Liver (tissue), 10 donors: ENCODE measurements at places on chromosomes 12 and 14. TPM values are rescaled to one million over a fixed set of nuclear protein-coding genes. Genes with fewer than 3 reads are reported as not detected.

CFAP54 gene
- total RNA-seq = 0.19 TPM

C3AR1 gene
- 8.8 TPM for total RNA-seq

NUDT4 gene
- 13.9 TPM for total RNA-seq

TAS2R10 gene
- total RNA-seq = 3.0 TPM

SLC35F4 gene
- not detected for total RNA-seq

SSPN gene
- total RNA-seq = 0.33 TPM

RPAP3 gene
- 7.9 TPM for total RNA-seq

DNA sequence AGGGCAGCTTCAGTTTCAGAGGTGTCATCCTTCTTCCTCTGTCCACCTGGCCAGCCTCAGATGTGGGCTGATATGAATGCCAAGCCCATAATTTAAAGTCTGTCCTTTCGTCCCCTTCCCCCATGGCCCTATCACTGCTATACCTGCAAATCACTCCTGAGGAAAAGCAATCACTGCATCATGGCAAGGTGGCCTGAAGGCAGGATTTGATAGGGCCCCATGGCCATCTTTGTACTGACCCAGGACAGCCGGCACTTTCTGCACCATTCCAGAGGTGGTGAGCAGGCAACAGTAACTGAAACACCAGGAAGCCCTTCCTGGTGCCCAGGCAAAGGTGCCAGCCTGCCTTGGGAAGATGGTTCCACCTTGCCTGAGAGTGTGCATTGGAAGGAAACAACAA is 60.8 kb downstream of the ANO2 start:
- no peaks in the 10 kb centered on the region for H3K27me3 ChIP-seq
- no peaks in the 10 kb centered on the region for H3K36me3 ChIP-seq
- no peak overlapping the region for H3K4me3 ChIP-seq
- no peak overlapping the region for H3K27ac ChIP-seq

- DNase-seq = no peak
- H3K27me3 ChIP-seq = no peaks in the 10 kb centered on the region
- H3K27ac ChIP-seq = no peak overlapping the region
- H3K4me3 ChIP-seq = no peak overlapping the region
- no peaks in the 10 kb centered on the region for H3K36me3 ChIP-seq
- H3K4me1 ChIP-seq = peaks cover 3% of the 10 kb centered on the region
Observed at GRCh38 chr12:32104572-32105355, 1.9 kb upstream of the BICD1 start.

DNA sequence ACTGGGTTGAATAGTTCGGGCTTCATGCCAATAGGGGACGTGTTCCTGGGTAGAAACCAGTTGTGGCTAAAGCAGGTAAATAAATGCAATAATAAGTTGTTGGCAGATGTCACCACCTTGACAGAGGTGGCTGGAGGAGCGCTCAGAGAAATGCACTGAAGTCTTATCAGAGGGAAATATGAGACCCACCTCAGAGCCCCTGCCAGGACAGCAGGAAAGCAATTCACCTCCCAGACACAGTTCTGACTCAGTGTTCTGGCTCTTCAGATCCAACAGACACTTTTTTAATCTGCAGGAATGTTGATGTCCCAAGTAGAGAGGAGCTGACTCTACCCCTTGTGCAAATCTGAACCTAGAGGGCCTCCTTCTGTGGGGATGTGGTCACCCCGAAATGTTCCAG is 687.1 kb upstream of the FBXO33 start:
- DNase-seq = no peak
- no peak overlapping the region for H3K27ac ChIP-seq
- no peaks in the 10 kb centered on the region for H3K27me3 ChIP-seq
- H3K36me3 ChIP-seq = no peaks in the 10 kb centered on the region
- no peak overlapping the region for H3K4me3 ChIP-seq

DNA sequence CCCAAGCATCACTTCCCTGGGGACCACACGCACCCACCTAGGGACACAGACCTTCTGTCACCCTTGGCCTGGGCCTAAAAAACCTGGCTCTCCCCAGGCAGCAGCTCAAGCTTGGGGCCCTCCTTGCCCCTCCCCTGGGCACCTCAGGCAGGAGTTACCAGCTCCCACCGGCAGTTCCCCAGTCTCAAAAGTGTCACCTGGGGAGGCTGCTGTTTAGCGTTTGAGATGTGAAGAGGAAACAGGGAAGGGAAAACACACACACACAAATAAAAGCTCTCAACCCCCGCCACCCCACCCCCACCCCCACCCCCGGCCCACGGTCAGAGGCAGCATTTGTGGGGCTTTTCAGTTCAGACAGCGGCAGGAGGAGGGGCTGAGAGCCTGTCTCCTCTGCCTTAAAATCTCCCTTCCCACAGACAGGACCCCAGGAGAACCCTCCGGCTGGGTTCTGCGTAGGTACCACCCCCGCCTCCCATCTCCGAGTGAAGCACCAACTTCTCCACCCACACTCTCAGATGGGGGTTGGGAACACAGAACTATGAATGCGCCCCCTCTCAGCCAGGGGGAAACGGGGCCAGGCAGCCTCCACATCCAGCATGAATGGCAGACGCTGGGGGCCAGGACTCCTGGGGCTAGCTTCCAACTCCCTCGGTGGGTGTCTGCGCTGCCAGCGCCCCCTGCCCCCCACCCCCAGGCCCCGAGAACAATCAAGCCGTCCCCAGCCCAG is 3.0 kb downstream of the NCOR2 start:
- DNase-seq = no peak
- no peaks in the 10 kb centered on the region for H3K27me3 ChIP-seq
- H3K36me3 ChIP-seq = no peaks in the 10 kb centered on the region
- peaks cover 13% of the 10 kb centered on the region for H3K4me1 ChIP-seq
- H3K4me3 ChIP-seq = no peak overlapping the region

- no peak for DNase-seq
- no peak overlapping the region for H3K27ac ChIP-seq
- H3K36me3 ChIP-seq = no peaks in the 10 kb centered on the region
- no peak overlapping the region for H3K4me3 ChIP-seq
Observed at GRCh38 chr14:71574976-71575375, 357.3 kb upstream of the RGS6 start.

GRCh38 chr12:96698965-96699364 is 208.1 kb upstream of the NEDD1 start:
- H3K27me3 ChIP-seq = peaks cover 3% of the 10 kb centered on the region
- no peaks in the 10 kb centered on the region for H3K4me1 ChIP-seq
- H3K27ac ChIP-seq = no peak overlapping the region
- no peaks in the 10 kb centered on the region for H3K36me3 ChIP-seq

GRCh38 chr12:54420766-54421144 is 1.7 kb upstream of the ITGA5 start:
- no peak for DNase-seq
- H3K27me3 ChIP-seq = no peaks in the 10 kb centered on the region
- no peak overlapping the region for H3K4me3 ChIP-seq
- no peaks in the 10 kb centered on the region for H3K36me3 ChIP-seq
- no peak overlapping the region for H3K27ac ChIP-seq
- peaks cover 5% of the 10 kb centered on the region for H3K4me1 ChIP-seq

- H3K4me1 ChIP-seq = no peaks in the 10 kb centered on the region
- no peaks in the 10 kb centered on the region for H3K27me3 ChIP-seq
- no peak overlapping the region for H3K4me3 ChIP-seq
- H3K36me3 ChIP-seq = no peaks in the 10 kb centered on the region
Observed at GRCh38 chr14:81940651-81941050, 407.0 kb upstream of the SEL1L start.

GRCh38 chr14:74586681-74587362 is 25.2 kb downstream of the LTBP2 start:
- DNase-seq = no peak
- no peaks in the 10 kb centered on the region for H3K36me3 ChIP-seq
- H3K27me3 ChIP-seq = no peaks in the 10 kb centered on the region
- H3K27ac ChIP-seq = no peak overlapping the region
- H3K4me3 ChIP-seq = no peak overlapping the region

DNA sequence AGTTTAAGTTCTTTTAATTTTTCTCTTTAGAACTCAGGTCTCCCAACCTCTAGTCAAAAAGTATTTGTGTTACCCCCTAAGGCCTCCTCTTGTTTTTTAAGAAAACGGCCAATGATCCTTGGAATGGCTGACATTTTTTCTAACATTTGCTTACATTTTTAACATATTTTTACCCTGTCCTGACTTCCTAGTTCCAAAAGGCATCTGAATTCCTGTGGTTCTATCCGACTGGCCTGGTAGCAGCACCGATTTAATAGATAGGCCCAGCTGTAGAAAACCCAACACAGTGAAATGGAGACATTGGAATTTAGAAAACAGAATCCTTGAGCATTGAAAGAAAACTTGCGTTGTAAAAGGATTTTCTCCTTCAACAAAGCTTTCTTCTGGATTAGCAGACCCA is 134.7 kb upstream of the GSC start:
- no peaks in the 10 kb centered on the region for H3K4me1 ChIP-seq
- no peaks in the 10 kb centered on the region for H3K36me3 ChIP-seq
- no peak overlapping the region for H3K27ac ChIP-seq
- no peak overlapping the region for H3K4me3 ChIP-seq
- no peaks in the 10 kb centered on the region for H3K27me3 ChIP-seq

DNA sequence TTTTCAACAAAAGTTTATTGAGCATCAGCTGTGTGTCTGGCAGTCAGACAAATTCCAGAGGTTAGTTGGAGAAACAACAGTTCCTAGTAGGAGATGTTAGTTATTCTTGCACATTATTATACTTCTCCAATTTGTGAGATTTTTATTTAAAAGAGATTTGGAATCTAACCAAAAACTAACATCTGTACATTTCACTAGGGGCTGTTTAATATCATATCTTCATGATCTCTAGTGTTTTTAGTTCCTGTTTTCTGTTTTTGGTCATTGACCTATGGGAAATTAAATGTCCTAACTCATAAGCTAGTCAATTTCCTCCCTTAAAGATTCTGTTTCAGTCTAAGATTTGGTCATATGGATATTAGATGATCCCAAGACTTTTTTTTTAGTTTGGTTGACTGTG is 34.1 kb upstream of the KLHDC2 start:
- H3K4me1 ChIP-seq = no peaks in the 10 kb centered on the region
- peaks cover 7% of the 10 kb centered on the region for H3K36me3 ChIP-seq
- no peak overlapping the region for H3K27ac ChIP-seq
- H3K27me3 ChIP-seq = no peaks in the 10 kb centered on the region
- no peak overlapping the region for H3K4me3 ChIP-seq

- DNase-seq = no peak
- H3K4me1 ChIP-seq = peaks cover 43% of the 10 kb centered on the region
- no peak overlapping the region for H3K27ac ChIP-seq
- H3K27me3 ChIP-seq = no peaks in the 10 kb centered on the region
- H3K4me3 ChIP-seq = no peak overlapping the region
- no peaks in the 10 kb centered on the region for H3K36me3 ChIP-seq
Observed at GRCh38 chr12:69243099-69244084, 4.0 kb downstream of the CPSF6 start.

DNA sequence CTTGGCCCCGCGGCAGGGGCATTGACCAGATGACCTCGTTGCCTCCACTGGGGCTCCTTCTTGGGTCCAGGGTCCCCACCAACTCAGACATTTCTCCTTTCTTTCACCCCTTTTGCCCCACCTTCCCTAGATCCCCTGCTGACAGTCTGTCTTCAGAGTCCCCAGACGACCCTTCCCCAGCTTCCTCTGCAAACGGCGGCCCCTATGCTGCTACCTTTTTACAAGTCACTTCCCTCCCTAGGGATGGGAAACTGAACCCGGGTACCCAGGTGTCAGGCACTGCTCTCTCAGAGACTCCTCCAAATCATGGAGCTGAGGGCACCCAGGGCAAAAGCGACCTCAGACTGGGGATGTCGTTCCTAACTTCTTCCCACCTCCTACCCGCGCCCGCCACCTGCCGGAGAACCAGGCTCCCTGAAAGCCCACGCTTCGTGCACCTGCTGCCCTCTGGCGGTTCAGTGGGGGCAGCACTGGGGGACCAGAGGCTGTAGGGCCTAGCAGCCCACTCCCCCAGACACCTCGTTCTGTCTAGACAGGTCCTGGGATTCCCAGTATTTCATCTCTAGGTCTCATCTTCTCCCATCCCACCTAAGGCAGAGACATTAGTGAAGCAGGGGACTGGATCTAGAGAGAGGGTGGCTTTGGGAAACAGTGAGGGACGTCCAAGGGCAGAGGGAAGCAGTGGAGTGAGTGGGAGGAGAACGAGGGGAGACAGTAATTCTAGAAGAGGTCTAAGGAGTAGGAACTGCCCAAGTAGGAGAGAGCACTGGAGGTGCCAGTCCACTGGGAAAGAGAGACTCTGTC is 4.9 kb downstream of the ZNF385A start:
- DNase-seq = peak; percentile 91
- H3K4me1 ChIP-seq = peaks cover 6% of the 10 kb centered on the region
- H3K36me3 ChIP-seq = no peaks in the 10 kb centered on the region

DNA sequence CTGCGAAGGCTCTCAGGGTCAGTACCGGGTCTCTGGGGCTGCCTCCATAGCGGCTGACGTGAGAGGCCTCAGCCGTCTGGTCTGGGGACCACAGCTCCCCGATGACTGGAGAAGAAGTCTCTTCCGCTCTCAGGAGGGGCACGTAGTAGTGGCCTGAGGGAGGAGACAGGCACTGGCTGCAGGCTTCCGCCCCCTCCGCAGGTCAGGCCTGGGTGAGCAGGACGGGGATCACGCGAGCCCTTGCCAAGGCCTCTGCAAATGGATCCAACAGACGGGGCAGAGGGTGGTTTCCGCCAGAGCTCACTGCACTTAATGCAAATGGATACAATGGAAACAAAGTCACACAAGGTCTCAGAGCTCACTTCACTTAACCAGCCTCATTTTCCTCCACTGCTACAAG is 24.7 kb downstream of the ANKLE2 start:
- H3K4me3 ChIP-seq = no peak overlapping the region
- no peak overlapping the region for H3K27ac ChIP-seq
- peaks cover 47% of the 10 kb centered on the region for H3K36me3 ChIP-seq
- DNase-seq = no peak
- no peaks in the 10 kb centered on the region for H3K4me1 ChIP-seq

DNA sequence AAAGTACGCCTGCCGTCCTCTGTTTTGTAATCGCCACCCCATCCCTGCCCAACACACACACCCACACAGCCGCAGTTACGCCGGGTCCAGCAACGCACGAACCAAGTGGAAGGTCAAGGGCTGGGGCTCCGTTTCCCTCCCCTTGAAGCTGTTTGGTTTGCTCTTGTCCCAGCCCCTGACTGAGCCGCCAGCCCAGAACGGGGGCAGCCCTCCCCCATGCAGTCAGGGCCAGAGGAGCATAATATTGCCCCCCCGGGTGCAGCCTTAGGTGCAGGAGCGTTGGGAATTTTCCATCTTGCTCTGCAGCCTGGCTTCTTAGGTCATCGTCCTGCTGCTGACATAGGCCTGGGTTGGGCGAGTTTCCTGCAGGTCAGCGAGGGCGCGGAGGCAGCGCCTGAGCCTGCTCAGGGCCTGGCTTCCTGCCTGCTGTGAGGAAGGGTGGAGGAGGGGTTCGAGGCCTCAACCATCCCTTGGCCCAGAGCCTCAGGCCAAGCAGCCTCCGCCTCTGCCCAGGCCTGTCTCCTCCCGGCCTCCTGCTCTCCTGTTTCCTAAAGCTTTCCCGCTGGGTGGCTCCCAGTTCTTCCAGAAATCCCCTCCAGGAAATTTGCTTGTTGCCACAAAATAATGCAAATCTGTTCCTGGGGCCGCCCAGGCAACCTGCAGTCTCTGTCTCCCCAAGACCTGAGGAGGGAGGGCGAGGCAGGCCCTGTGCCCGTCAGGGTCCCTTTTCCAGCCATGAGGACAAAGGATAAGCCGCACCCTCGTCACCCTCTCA is 44.5 kb downstream of the PSMA6 start:
- peaks cover 70% of the 10 kb centered on the region for H3K4me1 ChIP-seq
- no peaks in the 10 kb centered on the region for H3K36me3 ChIP-seq
- peak; percentile 69 for DNase-seq
- peak overlapping the region; percentile 95 for H3K27ac ChIP-seq
- H3K4me3 ChIP-seq = peak overlapping the region; percentile 2
- no peaks in the 10 kb centered on the region for H3K27me3 ChIP-seq

- H3K27me3 ChIP-seq = no peaks in the 10 kb centered on the region
- H3K4me1 ChIP-seq = no peaks in the 10 kb centered on the region
- no peak overlapping the region for H3K27ac ChIP-seq
Observed at GRCh38 chr12:77130193-77130592, 64.8 kb upstream of the E2F7 start.

- H3K27me3 ChIP-seq = no peaks in the 10 kb centered on the region
- no peaks in the 10 kb centered on the region for H3K36me3 ChIP-seq
- DNase-seq = peak; percentile 95
Observed at GRCh38 chr12:69623970-69624369, 13.3 kb upstream of the LRRC10 start.
